Retina (tissue), 1 donor: ENCODE measurements at places on chromosomes 1 and 21.

- peak; percentile 25 for DNase-seq
Observed at GRCh38 chr1:110240476-110241210, 30.5 kb downstream of the KCNC4 start.

DNA sequence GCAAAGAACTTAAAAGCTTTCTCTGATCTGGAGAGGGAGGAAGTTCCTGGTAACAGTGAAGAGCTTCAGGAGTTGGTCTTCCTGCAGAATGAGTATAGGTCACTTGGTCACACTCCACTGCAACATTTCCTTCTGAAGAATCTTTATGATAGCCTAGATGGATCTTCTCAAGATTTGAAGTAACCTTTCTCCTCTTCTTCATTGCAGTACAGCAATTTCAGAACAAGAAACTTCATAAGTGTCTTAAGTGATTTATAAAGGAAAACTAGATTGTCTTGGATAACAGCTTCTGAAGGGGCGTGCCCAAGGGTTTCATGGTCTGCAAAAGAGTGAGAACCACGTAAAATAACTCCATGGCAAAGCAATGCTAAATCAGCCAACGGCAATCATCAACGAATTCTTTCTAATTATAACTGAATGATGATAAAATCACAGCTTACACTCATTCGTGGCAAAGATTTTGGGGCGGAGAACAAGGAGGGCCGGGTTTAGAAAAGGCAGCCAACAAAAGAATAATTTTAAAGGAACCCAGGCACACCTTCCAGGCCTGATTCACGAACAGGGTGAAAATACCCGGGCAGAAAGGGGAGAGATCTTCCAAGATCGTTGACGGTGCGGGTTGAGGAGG is 53.9 kb upstream of the ASPM start:
- no peak for DNase-seq

GRCh38 chr1:19476450-19477190 is 8.7 kb downstream of the CAPZB start:
- DNase-seq = no peak

- DNase-seq = no peak
Observed at GRCh38 chr1:173914366-173914871, 2.7 kb downstream of the SERPINC1 start.

DNA sequence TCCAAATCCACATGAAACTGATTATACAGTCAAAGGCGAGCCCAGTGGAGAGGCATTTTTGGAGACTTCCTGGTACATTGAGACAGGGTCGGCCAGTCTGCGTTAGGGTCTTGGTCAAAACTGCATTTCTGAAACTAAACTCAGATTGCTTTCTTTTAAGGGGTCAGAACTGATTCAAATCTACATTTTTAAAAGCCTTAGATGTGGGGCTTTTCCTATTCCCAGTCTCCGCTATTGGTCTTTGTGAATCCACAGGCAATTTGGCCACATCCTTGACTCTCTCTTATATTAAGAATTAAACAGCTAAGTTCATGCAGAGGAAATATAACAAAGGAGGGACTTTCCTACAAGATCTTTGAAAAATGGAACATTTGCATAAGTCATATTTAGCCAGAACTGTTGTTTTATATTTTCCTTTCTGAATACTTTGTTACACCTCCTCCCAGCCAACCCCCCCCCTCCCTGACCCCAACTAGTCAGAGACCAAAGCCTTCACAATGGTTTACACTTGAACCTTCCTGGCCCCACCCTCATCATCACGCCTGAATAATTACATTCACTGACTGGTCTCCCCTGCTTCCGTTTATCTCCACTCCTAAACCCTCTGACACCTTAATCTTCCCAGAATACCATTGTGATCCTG is 30.9 kb downstream of the SELL start:
- no peak for DNase-seq

DNA sequence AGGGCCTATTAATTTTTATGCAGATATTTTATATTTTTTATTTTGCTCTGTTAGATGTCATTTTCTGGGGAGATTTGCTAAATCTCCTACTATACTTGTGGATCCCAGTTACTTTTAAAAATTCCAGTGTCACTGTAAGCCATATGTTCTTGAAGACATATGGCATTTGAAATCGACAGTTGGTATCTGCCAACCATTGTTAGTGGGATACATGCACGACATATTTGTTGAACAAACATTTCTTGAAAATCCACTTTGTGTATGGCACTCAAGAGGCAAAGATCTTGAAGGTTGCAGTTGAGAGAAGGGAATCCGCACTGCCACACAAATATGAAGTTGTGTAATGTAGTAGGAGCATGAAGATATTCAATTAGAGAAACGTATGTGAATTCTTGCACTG is 287.7 kb downstream of the HHAT start:
- DNase-seq = no peak

GRCh38 chr1:226125831-226126230 is 60.7 kb downstream of the ACBD3 start:
- no peak for DNase-seq

GRCh38 chr1:64496606-64497005 is 26.7 kb downstream of the CACHD1 start:
- DNase-seq = no peak

- DNase-seq = no peak
Observed at GRCh38 chr1:72524021-72524420, 241.7 kb upstream of the NEGR1 start.
